Stimulated activated CD8-positive, alpha-beta memory T cell treated with anti-CD3 and anti-CD28 coated beads, Interleukin-7, amount 100 ng/mL, for 1 hour (primary cell): ENCODE measurements at places on chromosomes 6 and 20.

GRCh38 chr6:131212024-131212423, 76.8 kb downstream of the AKAP7 start:
- DNase-seq = no peak

DNA sequence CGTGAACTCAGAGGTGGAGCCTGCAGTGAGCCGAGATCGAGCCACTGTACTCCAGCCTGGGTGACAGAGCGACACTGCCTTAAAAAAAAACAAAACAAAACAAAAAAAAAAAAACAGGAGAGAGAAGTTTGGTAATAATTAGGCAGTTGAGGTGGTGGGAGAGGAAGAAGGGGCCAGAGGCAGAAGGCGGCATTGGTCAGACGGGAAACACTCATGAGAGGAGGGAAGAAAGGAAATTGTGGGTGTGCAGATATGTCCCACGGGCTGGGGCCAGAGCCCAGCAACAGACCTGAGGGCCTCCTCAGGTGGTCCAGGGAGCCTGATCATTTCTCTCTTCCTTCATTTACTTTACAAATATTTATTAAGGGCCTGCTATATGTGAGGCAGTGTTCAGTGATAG, 20.0 kb downstream of the SULF2 start:
- no peak for DNase-seq

GRCh38 chr6:138499303-138500018, at the start of gene NHSL1:
Gene NHSL1, minus strand, starts transcription at chr6:138499494. Its CDS starts 204 bp downstream, at chr6:138499290.
- no peak for DNase-seq

DNA sequence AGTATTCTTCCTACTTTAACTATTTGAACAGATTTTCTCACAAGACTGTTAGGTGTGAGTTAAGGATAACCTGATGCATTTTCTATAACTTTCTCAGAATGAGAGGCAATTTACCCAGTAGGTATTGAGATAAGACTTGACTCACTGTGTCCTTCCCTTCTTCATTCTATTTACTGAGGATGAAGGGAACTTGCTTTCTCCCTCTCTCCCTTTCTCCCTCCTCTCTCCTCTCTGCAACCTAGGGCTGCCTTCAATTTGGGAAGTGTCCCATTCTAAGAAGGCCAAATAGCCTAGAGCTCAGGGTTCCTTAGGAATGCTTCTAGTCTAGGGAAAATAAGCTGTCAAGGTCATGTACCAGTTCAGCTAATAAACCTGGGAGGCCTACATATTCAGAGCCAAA, 3.2 kb downstream of the ECHDC1 start:
- no peak for DNase-seq

DNA sequence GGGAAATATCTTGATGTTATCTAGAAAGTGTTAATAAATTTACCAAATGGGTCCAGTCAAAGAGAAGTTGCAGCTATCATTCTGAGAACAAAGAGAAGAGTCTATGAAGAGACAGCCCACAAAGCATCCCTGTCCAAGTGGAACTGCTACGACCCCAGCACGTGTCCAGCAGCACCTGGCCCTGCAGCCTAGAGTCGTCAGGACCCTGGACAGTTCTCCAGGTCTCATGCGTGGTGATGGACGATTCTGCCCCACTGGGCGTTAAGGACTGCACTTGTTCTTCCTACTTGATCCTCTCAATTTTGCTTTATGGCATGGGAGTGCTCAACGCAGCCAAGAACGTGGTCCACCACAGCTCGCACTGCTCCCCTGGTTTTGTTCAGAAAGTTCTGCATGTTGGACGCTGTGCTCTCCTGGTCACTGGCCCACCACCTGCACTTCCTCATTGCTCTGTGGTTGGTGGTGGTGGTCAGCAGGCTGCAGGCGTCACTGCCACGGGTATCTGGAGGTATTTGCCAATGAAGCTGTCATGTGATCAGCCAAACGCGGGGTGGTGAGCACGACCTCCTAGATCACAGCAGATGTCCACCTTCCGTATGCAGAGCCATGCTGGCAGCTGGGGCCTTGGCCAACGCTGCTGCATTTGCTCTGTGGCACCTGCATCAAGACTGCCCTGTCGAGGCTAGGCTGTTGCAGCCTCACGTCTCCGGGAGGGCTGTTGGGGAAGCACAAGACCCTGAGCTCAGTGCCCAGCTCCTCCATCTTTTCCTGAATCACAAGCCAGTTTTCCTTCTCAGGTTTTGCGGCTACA, 356.4 kb downstream of the CDH4 start:
- DNase-seq = no peak

DNA sequence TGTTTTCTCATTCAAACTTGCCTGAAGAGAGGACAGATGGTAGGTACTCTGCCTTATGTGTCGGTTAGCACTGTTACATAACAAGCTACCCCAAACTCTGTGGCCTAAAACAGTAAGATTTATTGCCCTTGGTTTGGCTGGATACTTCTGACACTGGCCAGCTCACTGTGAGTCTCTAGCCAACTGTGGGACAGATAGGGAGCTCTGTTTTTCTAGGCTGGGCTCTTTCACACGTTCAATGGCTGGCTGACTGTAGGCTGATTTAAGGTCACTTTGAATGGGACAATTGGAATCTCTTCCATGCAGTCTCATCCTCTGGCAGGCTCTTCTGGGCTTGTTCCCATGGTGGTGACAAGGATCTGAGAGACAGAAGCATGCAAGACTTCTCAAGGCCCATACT, 39.4 kb upstream of the JAG1 start:
- DNase-seq = no peak

GRCh38 chr6:80480421-80481157, 374.1 kb downstream of the BCKDHB start:
- DNase-seq = no peak

GRCh38 chr6:111487661-111488060, 4.6 kb upstream of the REV3L start:
- DNase-seq = no peak

- no peak for DNase-seq
Observed at GRCh38 chr6:9978480-9978879, 436.4 kb downstream of the TFAP2A start.

- no peak for DNase-seq
Observed at GRCh38 chr20:5969348-5969935, 19.0 kb downstream of the MCM8 start.

- no peak for DNase-seq
Observed at GRCh38 chr20:34987288-34988190, 31.9 kb downstream of the MYH7B start.

- no peak for DNase-seq
Observed at GRCh38 chr6:70221715-70222438, 81.0 kb downstream of the COL9A1 start.

GRCh38 chr20:1405801-1406200, 12.9 kb upstream of the FKBP1A start:
- DNase-seq = no peak

- DNase-seq = no peak
Observed at GRCh38 chr20:51126337-51126736, 103.4 kb upstream of the KCNG1 start.

DNA sequence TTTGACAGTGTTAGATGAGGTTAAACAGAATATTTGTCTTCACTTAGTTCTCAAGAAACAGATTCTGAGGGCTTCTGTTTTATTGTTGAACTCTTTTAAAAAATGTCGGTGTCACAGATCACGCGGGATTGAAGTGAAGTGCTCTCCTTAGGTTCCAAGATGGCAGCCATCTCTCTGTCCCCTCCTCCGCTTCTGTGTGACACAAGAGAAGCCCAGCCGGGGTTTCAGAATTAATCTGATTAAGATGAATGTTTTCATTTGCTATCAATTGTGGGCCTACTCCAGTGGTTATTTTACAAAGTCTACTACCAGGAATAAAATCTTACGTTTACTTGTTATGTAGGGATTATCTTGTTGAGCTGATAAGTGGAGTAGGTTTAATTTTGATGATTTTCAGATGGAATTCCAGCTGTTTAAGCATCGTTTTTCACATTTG, 10.9 kb downstream of the HIVEP1 start:
- no peak for DNase-seq

DNA sequence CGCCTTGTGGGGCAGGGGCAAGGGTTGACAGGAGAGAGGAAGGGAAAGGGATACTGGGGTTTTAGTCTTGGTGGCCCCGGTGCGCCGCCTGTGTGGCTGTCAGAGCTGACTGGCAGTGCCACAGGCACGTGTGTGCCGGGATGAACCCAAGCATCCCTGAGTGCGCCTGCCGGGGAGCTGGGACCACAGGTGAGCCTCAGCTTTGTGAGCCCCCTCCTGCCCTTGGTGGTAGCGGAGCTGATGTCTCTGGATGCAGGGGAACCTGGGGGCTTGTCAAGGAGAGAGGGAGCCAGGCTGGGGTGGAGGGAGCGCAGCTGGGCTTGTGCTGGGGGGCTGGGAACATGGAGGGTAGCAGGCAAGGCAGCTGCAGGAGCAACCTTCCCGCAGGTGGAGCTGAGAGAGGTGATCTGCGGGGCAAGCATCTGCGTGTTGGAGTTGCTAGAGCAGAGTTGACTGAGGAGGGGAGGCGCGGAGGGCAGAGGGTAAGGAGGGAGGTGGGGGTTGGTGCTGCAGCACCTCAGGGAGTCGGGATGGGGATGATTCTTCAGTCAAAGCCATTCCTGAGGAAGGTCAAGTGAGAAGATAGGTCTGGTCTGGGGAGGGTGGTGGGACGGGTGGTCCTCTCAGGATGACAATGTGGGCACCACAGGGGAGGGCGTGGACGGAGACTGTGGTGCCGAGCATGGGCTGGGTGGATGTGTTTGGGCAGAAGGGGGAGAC, 28.1 kb downstream of the PYGB start:
- DNase-seq = no peak

GRCh38 chr20:62120990-62121775, 1.1 kb upstream of the LSM14B start:
- no peak for DNase-seq

DNA sequence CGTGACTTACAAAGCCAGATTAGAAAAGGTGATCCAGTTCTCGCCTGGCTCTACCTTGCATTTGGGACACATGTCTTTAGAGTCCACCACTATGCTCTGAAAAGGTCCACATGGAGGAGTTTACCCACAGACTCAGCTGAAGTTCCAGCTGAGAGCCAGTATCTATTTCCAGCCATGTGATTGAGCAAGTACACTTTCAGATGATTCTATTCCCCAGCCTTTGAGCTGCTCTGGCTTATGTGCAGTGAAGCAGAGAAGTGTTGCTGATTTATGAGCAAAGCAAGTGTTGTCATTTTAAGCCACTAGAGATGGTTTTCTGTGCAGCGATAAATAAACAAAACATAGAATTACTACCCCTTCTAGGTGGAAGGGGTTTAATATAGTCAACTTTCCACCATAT, 520.8 kb upstream of the RNF217 start:
- DNase-seq = no peak

- DNase-seq = no peak
Observed at GRCh38 chr20:62816884-62817873, at the start of gene COL9A3. Gene COL9A3, plus strand, starts transcription at chr20:62817050. Its CDS starts 15 bp downstream, at chr20:62817065.

- no peak for DNase-seq
Observed at GRCh38 chr6:170438402-170438753, 114.7 kb downstream of the PSMB1 start.

GRCh38 chr6:106039897-106040592, 46.1 kb upstream of the PRDM1 start:
- no peak for DNase-seq

GRCh38 chr6:4299476-4299875, 164.1 kb upstream of the ECI2 start:
- no peak for DNase-seq

- DNase-seq = no peak
Observed at GRCh38 chr6:19999319-20000191, 162.4 kb downstream of the ID4 start.

DNA sequence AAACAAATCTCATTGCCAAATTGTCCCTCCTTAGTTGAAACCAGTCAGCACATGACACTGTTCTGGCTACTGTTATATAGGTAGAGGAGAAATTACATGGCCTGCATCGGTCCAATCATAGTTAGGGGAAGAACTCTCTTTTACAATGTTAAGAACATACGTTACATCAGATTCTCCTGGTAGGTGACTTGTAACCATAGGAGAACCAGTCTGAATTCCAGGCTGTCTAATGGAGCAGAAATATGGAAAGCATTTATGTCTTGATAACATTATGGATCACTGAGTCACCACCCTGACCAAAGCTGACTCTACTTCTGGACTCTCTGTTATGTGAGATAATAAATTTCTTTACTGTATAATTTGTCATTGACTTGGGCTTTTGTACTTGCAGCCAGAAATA, 40.9 kb downstream of the HTR1E start:
- DNase-seq = no peak

GRCh38 chr20:61134296-61135030, 117.6 kb upstream of the CDH4 start:
- no peak for DNase-seq

DNA sequence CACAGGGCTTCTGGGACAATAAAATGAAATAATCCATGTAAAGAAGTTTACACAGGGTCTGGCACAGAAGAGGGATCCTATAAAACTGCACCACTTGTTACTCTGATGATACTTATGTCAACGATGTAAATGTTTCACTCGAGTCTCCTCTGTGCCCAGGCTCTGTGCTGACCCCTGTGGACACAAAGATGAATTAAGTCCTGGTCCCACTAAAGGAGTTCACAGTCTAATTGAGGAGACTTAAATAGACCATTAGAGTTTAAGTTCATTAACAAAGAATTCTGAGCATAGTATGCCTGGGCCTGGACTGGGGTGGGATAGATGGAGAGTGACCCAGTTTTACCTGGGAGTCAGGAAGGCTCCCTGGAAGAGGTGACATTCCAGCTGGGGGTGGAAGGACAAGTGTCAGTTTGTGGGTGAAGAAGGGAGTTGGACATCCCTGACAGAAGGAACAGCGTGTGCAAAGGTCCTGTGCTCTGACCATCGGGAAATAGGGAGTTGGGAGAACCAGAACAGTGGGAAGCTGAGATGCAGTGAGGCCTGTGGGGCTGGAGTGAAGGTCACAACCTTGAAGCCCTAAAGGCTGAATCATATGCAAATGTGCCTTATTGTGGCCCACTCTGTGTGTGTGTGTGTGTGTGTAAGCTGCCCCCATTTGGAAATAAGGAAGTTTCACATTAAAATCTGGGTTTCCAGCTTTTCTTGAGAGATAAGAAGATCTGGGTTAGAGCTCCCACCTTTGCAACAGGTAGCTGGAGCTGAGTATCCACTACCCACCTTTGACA, 1.1 kb downstream of the OCSTAMP start:
- no peak for DNase-seq

GRCh38 chr20:32289661-32290431, 12.4 kb downstream of the KIF3B start:
- DNase-seq = no peak

DNA sequence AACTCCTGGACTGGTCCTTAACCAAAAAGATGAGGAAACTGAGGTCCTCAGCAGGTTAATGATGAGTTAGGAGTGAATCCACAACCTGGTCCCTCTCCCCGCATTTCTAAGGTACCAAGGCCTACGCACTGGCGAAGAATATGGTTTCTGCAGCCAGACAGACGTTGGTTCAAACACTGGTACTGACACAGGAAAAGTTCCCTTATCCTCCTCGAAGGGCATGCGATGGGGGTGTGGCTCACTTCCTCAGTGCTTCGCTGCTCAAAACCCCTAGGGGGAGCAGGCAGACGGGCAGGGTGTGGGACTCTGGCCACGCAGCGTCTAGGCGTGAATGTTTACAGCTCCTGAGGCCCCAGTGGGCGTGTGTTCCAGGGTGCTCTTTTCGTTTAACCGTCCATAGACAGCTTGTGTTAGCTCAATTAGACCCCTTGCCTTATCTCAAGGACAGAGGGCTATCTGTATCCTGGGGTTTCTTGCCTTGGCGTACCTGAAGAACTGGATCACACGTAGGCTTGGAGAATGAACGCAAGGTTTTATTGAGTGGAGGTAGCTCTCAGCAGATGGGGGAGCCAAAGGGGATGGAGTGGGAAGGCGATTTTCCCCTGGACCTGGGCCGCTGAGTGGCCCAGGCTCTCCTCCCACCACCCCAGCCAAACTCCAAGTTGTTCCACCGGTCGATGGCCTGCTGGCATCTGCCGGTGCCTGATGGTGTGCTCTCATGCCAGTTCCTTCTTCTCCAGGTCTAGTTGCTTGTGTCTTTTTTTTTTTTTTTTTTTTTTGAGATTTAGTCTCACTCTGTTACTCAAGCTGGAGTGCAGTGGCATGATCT, 31.8 kb upstream of the PTPN1 start:
- DNase-seq = peak; percentile 55
